Gastroesophageal sphincter (tissue), 4 donors: ENCODE measurements at places on chromosomes 7 and 10.

DNA sequence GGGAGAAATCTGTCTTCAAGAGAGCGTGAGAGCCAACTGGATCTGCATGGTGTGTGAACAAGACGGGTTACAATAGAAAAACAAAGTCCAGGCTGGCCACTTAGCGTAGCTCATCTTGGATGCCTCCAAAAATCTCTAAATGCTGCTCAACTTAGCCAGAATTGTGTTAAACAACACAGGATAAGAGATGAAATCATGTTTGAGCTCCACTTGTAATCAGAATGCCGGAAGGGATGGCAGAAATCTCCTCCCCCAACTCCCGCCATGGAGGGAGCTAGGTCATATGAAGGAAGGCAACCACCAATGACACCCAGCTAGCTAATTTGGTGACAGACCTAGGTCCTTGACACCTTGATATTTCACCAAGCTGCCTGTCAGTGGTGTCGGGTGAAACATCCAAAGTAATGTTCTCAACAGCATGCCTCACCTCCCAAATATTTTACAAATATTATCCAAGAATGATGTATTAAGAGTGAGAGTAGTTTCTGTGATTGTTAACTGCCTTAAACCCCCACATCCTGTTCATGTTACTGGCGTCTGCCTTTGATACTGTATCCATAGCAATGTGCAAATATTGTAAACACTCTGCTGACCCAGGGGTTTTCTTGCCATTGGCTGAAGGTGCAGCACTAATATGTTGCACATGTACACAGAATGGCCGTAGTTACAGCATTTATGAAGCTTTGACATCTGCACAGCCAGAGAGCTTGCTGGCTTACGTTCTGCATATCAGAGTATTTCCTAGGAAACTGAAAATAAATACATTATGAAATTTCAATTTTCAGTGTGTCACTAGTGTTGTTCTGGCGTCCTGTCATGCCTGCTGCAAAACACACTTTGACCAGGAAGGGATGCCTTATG, 25.8 kb downstream of the TMEM254 start:
- peak; percentile 88 for ATAC-seq

DNA sequence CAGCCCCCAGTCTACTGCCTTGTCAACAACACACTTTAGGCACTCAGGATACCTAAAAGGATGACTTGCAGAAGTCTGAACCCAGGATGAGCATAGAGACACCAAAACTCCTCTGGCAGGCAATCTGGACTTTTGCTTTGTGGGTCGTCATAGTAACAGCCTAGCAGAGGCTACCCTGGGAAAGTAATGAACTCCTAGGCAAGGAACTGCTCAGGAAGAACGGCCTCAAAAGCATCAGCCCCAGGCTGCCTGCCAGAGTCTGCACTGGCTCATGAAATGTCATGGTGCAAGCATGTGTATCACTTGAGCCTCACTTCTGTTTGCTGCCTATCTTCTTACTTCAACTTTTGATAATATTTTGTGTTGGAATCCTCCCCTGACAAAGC, 715.1 kb downstream of the GRID1 start:
- ATAC-seq, result no peak

GRCh38 chr7:153951316-153951715, 100.9 kb upstream of the DPP6 start:
- ATAC-seq, result no peak

DNA sequence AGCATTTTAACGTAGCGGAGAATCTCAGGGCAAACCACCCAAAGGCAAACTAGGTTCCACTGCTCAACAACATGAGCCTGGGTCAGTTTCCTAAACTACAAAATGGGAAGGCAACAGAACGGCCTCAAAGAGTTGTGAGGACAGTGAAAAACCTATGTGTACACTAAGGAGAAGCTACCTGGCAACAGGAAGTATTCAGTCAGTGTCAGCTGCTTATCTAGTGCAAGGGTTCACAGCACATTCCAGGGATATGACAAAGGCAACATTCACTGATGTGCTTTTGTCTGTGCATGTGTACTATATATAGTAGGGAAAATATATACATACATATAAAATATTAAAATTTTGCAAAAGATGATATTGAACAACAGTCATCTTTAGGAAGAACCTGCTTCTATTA, 17.2 kb downstream of the NUDCD3 start:
- no peak for ATAC-seq

DNA sequence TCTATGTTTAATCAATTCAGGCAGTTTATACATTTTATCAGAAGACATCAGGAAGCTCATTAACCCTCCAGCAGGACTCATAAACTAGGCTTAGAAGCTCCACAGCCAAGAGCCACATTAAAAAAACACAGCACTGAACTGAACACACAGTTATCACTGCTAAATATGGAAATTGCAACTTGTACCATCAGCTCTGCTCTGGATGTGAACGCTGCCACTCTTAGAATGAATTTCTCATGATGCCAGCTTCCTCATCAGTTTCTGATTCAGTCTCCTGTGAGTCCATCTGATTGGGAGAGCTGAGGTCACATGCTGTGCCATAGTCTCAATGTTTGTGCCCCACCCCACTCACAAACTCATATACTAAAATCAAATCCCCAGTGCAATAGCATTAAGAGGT, 17.1 kb upstream of the ING3 start:
- no peak for ATAC-seq

DNA sequence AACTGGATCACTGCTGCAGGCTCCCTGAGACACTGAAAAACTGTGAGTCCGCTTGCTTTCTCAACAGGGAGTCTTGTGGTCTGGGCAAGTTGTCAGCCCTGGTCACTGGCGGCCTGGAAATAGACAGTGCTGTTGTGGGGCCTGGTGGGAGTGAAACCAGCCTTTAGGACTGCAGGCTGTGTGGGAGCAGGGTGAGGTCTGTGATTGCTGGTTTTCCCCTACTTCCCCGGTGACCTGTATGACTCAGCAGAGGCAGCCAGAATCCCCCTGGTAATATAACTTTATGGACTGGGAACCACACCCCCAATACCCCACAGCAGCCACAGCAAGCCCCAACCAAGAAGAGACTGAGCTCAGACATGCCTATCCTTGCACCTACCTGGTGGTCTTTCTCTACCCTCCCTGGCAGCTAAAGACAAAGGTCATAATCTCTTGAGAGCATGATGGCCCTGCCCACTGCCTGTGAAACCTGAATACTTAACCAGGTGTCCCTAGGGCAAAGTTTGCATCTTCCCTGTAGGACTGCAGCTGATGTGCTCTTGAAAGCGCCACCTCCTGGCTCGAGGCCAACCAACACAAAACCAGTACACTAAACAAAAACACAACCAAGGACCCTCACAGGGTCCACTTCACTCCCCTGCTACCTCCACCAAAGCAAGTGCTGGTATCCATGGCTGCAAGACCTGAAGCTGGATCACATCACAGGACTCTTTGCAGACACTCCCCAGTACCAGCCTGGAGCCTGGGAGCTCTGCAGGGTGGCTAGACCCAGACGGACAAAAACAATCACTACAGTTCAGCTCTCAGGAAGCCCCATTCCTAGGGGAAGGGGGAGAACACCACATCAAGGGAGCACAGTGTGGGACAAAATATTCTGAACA, 7.2 kb upstream of the ADAM22 start:
- ATAC-seq, result no peak

DNA sequence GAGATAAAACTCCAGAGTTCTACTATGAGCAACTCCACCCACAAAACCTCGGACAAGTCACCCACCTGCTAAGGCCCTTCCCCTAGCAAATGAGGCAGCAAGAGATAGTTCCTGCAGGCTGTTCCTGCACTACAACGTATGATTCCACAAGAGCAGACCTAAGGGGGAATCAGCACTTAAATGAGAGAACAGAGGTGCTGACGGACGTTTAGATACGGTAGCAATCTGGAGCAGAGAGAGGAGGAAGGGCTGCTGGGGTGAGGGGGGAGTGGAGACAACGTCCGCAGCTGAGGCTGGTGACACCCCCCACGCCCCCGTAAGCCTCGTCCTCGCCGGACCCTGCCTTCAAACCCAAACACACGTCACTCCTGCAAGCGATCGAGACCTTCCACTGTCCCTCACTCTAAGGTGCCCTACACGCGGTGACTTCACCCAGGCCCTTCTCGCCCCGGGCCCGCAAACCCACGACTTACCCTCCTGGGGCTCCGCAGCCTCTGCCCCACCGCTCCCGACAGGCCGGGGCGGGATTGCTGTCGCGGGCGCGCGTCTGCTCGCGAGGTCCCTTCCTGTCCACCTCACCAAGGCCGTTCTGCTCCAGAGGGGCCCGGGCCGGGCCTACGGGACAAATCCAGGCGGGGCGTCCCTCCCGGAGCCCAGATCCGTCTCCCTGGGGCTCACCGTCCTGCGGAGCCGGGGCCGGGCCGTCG, 635 bp downstream of the ZNF12 start:
- peak; percentile 37 for ATAC-seq

DNA sequence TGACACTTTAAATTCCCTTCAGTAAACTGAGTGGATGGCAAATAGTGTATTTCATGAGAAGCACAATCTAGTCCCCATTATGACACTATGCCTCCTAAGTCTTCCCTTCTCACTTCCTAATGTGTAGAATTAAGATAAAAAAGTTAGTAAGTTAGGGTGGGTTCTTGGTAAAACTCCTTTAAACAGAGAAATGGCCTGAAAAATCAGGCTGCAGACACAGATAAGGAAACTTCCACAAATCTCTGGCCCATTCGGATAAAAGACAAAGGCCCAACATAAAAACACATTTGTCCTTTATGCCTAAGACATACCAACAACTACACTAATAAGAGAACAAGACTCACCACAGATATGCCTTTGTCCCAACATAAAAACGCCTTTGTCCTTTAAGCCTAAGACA, 21.5 kb downstream of the AKR1C8 start:
- no peak for ATAC-seq

DNA sequence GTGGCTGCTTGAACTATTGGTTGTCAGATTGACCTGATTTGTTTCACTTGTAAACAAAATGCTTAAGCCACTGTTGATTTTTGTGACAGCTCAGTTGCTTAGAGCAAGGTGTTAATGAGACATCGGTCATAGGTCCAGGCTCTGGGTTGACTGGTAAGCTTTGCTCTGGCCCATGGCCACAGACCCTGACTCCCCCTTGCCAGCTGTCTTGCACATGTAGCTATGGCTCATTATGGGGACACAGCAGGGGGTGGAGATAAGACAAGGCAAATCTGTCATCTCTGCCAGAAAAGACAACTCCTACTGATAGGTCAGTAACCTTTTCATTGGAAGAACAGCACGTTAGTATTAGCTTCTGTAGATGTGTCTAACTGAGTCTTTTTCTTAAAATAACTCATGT, 95.3 kb downstream of the KAT6B start:
- no peak for ATAC-seq

DNA sequence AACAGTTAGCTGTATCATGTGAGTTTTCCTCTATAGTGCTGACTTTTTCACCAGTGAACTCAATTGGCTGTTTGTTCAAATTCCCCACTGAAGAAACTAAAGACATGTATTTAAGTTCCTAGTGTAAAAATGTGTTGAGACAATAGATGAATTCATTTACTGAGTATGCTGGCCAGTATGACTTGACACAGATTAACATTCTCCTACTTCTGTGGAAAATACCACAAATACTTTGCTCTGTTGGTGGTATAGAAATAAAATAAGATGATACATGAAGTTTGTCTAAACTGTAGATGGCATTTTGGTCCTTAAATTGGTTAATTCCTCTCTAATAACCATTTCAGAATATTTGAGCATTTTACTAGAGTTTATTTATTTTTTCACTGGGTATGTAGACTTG, 227.7 kb upstream of the TEX47 start:
- no peak for ATAC-seq

DNA sequence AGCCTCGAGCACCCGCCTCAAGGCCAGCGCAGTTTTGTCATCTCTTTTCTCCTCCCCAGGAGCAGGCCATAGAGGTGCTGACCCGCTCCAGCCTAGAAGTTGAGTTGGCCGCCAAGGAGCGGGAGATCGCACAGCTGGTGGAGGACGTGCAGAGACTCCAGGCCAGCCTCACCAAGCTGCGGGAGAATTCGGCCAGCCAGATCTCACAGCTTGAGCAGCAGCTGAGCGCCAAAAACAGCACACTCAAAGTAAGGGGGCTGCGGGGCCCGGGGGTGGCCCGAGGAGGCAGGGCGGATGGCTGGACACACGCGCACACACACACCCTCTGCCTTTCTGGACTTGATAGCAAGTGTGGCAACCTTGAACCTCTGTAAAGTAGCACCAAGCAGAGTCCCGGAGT, 108.3 kb upstream of the SH2B2 start:
- no peak for ATAC-seq

- ATAC-seq, result no peak
Measured at GRCh38 chr10:90709727-90710126, 148.1 kb downstream of the HTR7 start.

DNA sequence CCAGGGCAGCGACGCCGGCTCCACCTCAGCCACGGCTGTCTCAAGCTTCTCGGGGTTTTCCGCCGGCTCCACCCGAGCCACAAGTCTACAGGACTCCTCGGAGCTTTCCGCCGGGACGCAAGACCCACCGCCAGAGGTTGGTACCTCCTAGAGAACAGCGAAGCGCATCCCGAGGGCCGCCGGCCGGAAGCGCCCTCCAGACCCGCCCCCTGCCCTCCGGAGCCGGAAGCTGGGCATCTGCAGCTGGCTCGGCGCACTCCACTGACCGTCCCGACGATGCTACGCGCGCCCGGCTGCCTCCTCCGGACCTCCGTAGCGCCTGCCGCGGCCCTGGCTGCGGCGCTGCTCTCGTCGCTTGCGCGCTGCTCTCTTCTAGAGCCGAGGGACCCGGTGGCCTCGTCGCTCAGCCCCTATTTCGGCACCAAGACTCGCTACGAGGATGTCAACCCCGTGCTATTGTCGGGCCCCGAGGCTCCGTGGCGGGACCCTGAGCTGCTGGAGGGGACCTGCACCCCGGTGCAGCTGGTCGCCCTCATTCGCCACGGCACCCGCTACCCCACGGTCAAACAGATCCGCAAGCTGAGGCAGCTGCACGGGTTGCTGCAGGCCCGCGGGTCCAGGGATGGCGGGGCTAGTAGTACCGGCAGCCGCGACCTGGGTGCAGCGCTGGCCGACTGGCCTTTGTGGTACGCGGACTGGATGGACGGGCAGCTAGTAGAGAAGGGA, at the start of gene MINPP1:
Gene MINPP1 (plus strand): TSS at position 254 of the 726 bp plus-strand sequence. CDS start 23 bp downstream, at position 277.
- peak; percentile 96 for ATAC-seq

DNA sequence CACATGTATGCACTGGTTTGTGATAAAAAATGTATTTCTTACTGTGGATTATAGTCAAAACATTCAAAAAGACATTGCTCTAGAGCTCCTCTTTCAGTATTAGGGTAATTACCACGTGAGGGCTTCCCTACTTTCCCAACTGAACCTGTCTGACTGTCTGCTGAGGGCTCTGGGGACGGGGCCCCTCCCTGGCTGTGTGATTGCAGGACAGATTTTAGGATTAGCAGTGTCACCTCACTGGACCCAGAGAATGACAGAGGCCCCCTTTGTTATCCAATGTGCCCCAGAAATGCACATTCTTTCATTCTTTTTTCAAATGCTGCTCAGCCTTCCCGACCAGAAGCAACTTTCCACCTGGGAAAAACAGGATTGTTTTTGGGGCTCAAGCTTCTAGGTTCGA, 43.6 kb upstream of the MXI1 start:
- ATAC-seq, result no peak

GRCh38 chr10:60989400-60989876, 45.5 kb upstream of the RHOBTB1 start:
- no peak for ATAC-seq

DNA sequence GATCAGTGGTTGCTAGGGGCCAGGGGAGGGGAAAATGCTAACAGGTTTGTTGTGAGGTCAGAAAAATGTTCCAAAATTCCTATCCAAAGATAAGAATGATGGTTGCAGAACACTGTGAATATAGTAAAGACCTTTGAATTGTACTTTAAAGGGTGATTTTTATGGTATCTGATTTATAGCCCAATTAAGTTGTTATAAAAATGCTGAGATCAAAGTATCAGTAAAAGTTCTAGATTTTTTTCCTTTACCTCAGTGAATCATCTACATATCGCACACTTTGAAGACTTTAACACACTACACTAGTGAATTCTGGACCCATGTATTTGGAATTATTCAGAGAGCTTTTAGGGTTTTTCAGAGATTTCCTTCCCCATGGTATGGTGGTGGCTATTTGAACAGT, 275.4 kb downstream of the WDR37 start:
- no peak for ATAC-seq
